ENCODE measurements at places on chromosomes 13 and 19.

- peak; percentile 53 for DNase-seq
Observed at GRCh38 chr13:114077933-114078325, 54.5 kb downstream of the RASA3 start.

DNA sequence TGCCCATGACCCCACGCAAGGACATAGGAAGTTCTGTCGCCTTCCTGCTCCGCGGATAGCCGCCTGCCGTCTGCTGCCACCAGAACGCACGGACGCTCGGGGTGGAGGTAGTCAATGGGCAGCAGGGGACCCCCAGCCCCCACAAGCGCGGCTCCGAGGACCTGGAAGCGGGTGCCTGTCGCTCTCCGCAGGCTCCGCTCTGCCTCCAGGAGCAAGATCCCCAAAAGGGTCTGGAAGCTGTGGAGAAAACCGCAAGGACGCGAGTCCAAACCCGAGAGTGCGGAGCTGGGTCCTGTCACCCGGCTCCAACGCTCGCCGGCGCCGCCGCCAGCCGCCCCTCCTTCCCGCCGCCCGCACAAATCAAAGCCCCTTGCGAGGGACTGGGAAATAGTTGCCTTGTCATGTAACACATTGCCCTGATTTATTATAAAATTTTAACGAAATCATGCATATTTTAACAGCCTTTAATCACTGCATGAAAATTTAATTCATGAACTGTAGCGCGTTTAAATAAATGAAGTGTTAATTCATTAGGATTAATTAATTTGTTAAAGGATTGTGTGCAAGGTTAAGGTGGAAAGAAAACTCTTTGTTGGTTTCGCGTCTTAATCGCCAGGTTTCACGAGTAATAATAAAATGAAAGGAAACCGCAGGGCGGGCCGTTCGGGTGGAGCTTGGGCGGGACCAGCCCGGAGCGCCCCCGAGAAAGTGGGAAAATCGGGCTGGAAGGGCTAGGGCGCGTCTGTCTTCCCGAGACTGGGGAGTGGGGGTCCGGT, 5.5 kb upstream of the POU4F1 start:
- no peak for DNase-seq

GRCh38 chr19:4292515-4292914, 9.7 kb downstream of the TMIGD2 start:
- DNase-seq: no peak

GRCh38 chr13:55615081-55615480, 1525.6 kb upstream of the PRR20A start:
- DNase-seq: no peak

DNA sequence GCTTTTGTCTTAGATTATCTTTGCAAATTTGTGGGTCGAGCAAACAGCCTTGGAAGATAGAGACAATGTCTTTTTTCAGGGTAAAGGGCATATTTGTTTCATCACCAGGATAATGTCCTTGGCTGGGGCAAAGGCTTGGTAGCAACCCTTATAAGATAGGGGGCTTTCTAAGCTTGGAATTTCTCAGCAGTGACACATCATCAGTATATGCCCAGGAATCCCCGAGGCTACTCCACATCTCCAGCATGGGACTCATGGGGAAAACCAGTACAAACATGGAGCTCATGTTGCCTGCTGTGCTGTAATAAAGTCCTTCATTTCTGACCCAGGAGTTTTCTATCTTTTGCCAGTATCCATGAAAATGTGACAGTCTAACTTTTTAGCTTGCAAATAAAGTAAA, 77.1 kb downstream of the DCLK1 start:
- no peak for DNase-seq

- no peak for DNase-seq
Observed at GRCh38 chr13:78832461-78832860, 173.5 kb upstream of the OBI1 start.

GRCh38 chr19:52343548-52343947, 7.5 kb downstream of the ZNF610 start:
- DNase-seq: no peak

DNA sequence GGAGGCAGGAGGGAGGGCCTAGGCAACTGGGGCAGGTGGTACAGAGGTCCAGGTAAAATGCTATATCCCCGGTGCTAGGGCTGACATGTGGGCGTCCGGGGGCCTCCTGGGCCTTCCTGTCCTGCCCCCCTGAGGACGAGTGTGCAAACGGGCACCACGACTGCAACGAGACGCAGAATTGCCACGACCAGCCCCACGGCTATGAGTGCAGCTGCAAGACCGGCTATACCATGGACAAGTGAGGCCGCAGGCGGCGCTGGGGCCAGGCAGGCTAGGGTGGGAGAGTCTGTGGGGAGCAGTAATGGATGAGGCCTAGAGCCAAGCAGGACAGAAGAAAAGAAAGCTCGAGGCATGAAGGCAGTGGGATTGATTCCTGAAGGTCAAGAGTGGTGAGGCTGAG, 21.3 kb downstream of the CNFN start:
- no peak for DNase-seq

- DNase-seq: no peak
Observed at GRCh38 chr13:53324656-53325055, 296.0 kb downstream of the OLFM4 start.
